ENCODE measurements at places on chromosomes 3 and 15. TPM values are rescaled to one million over a fixed set of nuclear protein-coding genes. Genes with fewer than 3 reads are reported as not detected.

DNA sequence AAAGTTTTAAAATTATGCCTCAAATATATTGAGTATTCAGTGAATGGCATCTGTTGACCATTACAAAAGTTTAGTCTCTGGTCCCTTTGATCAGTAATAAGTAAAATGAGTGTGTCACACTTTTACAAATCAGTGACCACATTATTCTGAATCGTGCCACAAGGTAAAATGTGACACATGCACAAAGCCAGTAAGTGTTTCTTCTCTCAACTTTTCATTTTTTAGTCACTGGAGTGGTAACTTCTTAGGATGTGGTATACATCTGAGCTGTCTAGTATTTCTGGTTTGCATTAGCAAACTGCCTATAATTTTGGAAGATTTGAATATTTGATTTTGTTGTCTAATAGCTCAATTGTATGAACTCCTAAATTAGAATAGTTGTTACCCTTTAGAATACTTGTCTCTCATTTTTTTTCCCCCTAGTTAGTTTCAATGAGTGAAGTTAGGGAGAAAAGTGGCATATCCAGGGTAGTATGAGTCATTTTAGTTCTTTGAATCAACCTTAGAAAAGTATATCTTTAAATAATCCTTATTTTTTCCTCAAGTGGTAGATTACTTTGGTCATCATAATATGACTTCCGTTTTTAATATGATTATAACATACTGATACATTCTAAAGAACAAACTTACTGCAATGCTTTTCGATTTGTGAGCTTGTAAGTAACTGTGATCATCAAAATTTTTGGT, 18.1 kb downstream of the DNAJC13 start:
- DNase-seq, result no peak

DNA sequence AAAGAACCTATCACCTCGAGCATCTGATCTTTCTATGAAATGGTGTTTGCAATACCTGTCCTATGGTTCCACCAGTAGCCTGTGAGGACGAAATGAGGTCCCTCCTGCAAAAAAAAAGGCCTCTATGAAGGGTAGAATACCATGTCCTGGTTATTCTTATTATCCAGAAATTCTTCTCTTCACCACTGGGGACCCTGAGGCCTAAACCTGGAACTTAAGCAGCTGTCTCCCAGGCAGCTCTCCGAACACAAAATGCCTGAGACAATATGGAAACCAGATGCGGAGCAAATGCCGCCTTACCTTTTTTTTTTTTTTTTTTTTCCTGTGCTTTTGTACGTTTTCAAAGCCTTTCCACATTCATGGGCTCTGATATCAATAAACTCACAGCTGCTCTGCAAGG, 62.1 kb upstream of the WNT5A start:
- no peak for DNase-seq

DNA sequence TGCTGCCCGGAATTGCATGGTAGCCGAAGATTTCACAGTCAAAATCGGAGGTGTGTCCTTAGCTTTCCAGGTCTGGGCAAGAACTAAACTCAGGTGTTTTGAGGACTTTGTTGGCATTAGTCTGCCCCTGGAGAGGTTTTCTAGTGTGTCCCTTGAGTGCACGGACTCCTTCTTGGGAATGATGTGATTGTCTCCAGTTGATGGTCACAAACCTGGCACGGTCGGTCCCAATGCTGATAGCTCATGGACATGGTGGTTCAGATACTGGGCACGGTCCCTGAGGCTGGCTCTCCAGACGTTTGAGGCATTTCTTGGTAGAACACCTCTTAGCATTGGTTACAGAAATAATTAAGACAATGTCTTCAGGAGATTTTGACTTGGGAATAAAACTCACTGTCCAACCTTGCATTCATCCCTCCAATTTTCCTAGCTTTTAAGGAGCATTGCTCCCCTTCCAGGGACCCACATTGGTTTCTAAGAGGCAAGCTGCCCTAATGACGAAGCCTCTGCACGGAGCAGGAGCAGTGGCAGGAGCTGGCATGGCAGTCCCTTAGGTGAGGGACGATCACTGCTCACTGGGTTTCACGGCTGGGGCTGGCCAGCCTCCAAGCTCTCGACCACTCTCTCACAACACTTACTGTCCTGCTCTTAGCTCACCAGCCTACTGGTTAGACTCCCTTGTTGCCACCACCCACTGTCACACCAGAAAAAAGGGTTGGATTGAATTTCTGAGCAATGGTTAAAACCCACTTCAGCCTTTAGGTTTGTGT, 68.1 kb downstream of the PGPEP1L start:
- no peak for DNase-seq

HYKK gene
- total RNA-seq, result 4.1 TPM

SLC22A14 gene
- total RNA-seq, result not detected
